Endodermal cell (in vitro differentiated cells): ENCODE measurements at places on chromosomes 6 and 20.

DNA sequence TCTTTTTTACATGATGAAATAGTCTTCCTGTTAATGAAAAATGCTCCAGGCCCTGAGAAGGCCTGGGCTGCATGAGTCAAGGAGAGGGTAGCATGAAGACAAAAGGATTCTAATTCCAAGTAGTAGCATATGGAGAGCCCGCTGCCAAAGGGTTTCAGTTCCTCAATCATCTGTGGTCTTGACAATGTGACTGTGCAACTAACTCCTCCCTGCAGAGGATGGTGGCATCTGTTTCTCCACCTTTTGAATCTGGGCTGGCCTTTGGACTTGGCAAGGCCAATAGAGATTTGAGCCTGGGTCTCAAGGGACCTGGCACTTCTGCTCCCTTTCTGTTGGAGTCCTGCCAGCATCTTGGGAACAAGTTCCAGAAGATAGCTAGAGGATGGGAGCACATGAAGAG, 35.1 kb upstream of the ANKEF1 start:
- no peak for DNase-seq

- peak; percentile 77 for DNase-seq
Observed at GRCh38 chr6:44133003-44133931, 5.9 kb downstream of the TMEM63B start.

DNA sequence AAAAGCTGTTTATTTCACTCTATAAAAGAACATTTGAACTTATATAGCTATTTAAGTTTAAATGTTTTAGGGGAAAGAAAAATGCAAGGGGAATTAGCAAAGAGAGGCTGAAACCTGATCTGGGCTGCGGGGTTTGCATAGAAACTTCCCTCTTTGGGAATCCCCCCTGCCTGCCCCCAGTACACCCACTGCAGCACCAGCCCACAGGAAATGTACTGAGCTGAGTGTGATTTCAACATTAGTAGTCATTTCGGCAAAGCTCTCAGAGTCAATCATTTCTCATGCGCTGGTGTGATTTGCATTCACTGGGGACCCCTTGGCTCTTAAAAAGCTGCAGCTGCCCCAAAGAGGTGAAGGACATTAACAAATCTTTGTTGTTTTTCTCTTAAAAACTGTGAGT, 859.4 kb downstream of the MAFB start:
- no peak for DNase-seq

DNA sequence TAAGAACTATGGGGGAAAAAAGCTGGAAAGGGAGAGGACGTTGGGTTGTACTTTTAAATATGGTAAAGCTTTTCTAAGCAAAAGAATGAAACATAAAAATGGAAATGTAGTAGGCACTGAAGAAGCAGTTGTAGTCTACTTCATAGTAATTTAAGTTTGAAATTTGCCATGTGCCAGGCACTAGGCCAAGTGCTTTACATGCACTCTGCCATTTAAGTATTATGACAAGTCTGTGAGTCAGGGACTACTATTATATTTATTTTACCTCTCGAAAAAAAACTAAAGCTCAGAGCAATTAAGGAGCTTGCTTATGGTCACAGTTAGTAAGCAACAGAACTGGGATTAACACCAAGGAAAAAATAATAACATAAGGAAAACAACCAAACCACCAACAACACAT, 257.8 kb downstream of the GMDS start:
- DNase-seq: no peak

DNA sequence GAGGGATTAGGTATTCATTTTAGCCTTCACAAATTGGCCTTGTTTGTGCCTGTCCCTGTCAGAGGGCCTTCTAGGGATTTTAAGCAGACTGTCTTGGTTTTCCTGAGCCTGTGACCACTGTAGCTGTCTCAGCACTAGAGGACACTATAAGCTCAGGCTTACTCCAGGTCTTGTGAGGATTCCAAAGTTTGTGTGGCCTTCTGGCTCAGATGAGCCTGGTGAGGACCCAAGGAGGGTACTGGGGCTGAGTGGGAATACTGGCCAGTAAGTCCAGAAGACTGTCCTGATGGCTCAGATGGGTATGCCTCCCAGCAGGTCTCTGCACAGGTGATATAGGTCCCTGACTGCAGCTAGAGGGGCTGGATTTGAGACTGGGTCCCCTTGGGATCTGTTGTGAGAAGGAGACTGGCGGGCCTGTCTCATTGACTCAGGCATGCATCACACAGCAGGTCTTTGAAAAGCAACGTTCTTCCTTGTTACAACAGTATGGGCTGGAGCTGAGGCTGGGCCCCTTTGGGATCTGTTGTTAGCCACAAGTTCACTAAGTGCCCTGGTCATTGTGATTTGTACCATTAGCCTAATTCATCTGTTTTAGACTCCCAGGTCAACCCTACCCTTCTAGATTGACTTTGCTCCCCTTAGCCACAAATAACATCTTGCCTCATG, 26.3 kb upstream of the TFB1M start:
- peak; percentile 72 for DNase-seq

DNA sequence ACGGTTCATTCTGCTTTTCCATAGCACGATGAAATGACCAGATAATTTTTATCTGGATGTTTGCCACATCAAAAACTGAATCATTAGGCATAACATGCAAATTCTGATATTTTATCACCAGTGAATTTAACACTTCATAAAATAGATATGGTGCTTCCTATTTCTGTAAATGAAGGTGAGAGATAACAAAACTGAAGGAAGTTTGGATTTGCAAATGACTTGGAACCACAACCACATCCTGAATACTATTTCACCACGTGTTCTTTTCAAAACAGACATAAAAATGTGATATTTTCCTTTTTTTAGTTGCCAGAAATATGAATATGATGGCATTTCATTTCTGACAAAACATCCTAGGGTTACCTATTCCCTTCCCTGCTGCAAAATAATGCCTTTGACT, 146.1 kb downstream of the EDN1 start:
- DNase-seq: no peak

GRCh38 chr20:62368392-62368975, 1.4 kb upstream of the LAMA5 start:
- peak; percentile 90 for DNase-seq

- DNase-seq: no peak
Observed at GRCh38 chr6:76982476-76983199, 480.7 kb downstream of the HTR1B start.

DNA sequence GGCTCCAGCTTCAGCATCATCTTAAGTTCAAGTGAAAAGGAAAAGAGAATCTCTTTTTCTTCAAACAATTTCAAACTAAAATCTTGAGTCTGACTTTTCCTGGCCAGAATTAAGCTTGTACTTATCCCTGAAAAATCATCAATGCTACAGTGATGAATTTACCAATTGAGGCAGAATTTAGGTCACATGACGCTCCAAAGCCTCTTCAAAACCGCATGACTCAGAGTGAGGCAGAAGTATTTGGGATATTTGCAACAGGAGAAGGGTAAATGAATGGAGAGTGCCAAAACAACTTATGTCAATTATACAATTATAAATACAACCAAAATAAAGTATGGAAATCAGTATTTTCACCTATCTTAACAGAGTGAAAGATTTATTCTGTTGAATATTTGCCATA, 515.5 kb downstream of the COL12A1 start:
- no peak for DNase-seq

DNA sequence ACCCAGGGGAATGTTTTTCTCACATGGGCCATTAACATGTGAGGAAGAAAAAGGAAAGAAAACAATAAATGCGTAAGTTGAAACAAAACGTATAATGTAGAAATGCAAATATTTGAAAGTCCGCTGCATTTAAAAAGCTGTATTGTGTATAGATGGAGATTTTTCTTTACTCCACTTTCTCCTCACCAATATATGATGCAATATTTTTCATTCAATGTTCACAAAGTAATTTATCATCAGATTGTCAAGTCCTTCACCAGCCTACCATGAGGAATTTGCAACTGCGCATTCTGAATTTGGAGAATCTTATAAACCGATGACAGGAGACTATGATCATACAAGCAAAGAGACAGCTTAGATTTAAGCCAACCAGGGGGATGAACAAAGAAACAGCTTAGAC, 69.9 kb downstream of the SOD2 start:
- DNase-seq: no peak

- no peak for DNase-seq
Observed at GRCh38 chr6:163459007-163459406, 44.5 kb downstream of the QKI start.

DNA sequence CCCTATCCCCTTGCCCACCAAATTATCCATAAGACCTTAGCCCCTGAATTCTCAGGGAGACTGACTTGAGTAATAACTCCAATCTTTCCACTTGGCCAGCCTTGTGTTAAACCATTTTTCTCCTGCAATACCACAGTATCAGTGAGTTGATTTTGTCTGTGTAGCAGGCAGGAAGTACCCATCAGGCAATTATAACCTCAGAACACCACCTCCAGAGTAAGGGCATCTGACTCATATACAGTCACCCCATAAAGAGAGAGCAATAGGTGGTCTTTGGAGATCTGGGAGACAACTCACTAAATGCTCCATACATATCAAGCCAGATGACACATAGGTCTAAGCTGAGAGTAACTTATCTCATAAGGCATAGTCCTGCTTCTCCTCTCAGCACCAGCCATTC, 83.7 kb downstream of the FILIP1 start:
- no peak for DNase-seq

GRCh38 chr6:94443701-94444100, 1024.3 kb upstream of the EPHA7 start:
- no peak for DNase-seq

DNA sequence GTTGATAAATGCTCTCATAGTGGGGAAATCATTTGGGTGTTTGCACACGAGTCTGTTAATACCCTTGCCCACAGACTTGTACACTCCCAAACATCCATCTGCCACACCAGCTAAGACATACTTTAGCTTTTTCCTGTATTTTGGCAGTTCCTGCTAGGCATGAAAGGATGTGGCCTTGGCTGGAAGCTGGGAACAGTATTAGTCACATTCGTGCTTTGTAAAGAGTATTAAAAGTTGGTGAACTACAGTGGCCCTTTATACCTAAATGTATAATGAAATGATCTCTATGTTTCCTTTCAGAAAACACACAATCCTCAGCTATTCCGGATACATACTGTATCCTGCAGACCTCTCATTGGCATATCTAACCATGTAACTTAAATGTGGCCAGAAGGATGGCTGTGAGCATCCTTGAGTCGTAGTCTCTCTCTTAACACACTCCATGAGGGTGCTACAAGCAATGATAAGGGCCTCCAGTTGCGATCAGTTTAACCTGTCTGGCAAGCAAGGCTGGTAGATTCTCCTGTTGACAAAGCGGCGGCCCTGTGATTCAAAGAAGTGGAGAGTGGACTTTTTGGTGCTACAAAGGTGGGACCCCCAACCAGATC, 1.5 kb downstream of the LEMD2 start:
- DNase-seq: peak; percentile 66

- no peak for DNase-seq
Observed at GRCh38 chr6:90605749-90606340, 19.0 kb upstream of the MAP3K7 start.

- DNase-seq: no peak
Observed at GRCh38 chr6:12656906-12657305, 59.7 kb upstream of the PHACTR1 start.

DNA sequence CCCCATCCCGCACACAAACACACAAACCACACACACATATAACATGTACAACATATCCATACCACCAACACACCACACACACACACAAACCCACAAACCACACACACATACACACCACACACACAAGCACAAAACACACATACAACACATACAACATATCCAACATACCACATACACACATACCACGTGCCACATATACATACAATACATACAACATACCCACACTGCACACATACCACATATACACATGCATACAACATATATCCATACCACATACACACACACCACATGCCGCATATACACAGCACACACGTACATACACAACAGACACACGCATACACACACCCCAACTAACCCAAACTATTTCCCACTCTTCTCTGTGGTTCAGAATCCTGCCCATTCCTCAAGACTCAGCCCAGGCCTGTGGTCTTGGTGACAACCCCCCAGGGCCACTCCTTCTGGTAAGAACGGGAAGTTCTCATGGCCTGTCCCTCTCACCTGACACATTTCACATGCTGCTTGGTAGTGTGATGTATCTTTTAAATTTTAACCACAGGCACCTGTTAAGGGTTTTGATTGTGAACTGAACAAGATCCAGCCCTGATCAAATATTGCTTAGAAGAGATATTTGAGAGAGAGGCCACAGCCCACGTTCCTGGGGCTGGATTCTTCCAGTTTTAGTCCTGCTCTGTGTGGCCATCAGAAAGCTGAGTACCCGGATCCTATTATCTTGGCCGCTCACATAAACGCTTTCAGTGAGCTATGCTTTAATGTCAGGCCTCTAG, 55.9 kb upstream of the KCNK16 start:
- peak; percentile 36 for DNase-seq

- DNase-seq: no peak
Observed at GRCh38 chr6:15498640-15499039, 164.2 kb downstream of the DTNBP1 start.
